ENCODE measurements at places on chromosomes 6 and 20. TPM values are rescaled to one million over a fixed set of nuclear protein-coding genes. Genes with fewer than 3 reads are reported as not detected.

The TMC2 gene
- not detected for total RNA-seq

The SLC12A5 gene
- 1.9 TPM for total RNA-seq

The MAFB gene
- total RNA-seq = 3.0 TPM

The PRPH2 gene
- not detected for total RNA-seq

The INSM1 gene
- total RNA-seq = not detected

The RHAG gene
- total RNA-seq = not detected

The FRS3 gene
- 3.8 TPM for total RNA-seq
